ENCODE measurements at places on chromosomes 11 and 22. TPM values are rescaled to one million over a fixed set of nuclear protein-coding genes. Genes with fewer than 3 reads are reported as not detected.

- DNase-seq, result no peak
Observed at GRCh38 chr11:282630-283360, 4.6 kb downstream of the NLRP6 start.

- no peak for DNase-seq
Observed at GRCh38 chr11:73382747-73383146, 6.5 kb downstream of the RELT start.

GRCh38 chr11:1829039-1829820 is 5.6 kb upstream of the SYT8 start:
- peak; percentile 78 for DNase-seq

DNA sequence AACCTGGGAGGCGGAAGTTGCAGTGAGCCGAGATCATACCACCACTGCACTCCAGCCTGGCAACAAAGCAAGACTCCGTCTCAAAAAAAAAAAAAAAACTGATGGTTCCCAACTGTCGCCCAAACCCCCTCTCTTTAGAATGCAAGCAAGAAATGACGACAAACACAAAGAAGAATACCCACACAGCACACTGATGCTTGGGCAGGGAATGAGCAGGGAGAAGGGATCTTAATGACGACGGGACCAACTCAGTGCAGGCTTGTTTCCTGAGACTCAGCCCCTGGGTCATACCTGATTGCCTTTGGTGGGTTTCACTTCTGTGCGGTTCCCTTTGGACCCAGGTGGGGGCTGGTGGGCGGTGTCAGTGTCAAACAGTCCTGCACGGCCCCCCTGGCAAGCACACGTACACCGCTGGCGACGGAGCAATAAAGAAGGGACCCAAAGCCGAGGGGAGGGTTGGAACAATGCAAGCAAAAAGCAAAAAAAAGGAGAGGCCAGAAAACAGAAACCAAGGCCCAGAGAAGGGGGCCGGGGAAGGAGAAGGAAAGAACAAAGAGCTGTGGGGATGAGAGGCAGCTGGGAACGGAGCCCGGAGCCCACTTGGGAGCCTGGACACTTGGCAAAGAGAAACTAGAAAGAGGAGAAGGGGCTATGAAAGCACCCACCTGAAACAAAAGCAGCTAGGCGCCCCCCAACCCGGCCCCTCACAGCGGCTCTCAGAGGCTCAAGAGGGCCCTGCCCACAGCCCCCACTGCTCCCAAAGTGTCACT is 99.6 kb downstream of the CELSR1 start:
- DNase-seq, result no peak

GRCh38 chr22:28973352-28973751 is 88.3 kb downstream of the C22orf31 start:
- no peak for DNase-seq

GRCh38 chr11:76135491-76135890 is 70.8 kb downstream of the WNT11 start:
- DNase-seq, result no peak

GRCh38 chr11:127027000-127027399 is 26.4 kb upstream of the KIRREL3 start:
- no peak for DNase-seq

- DNase-seq, result no peak
Observed at GRCh38 chr11:35632301-35632700, 14.0 kb downstream of the FJX1 start.

The NAALADL1 gene
- total RNA-seq, result not detected

DNA sequence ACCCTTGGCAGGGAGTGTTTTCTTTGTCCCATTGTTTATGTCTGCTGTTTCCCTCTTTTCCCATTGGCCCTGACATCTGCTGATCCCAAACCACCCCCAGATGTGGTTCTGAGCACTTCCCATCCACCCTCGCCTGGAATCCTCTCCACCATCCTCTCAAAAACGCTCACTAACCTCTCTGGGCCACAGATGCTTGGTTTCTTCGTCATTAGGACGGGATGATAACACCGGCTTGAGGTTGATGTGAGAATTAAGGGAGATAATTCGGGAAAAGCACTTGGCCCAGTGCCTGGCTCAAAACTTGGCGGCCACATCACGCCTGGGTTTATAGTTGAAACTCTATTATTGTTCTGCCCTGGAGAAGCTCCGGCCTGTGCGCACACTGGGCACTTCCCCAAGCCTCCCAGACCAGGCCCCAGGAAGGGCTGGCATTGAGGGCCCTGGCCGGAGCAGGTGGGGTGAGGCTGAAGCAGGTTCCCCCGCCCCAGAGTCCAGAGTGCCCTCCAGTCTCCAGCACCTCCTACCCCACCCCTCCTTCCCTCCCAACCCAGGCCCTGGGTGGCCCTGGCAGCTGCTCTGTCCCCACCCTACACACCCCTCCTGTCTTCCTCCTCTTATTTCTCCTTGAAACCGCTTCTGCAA is 63.7 kb downstream of the CYTH4 start:
- DNase-seq, result no peak

GRCh38 chr11:47524291-47524874 is 28.5 kb downstream of the CELF1 start:
- DNase-seq, result no peak

The CATSPERZ gene
- total RNA-seq, result 1.3 TPM

The SCN2B gene
- not detected for total RNA-seq

DNA sequence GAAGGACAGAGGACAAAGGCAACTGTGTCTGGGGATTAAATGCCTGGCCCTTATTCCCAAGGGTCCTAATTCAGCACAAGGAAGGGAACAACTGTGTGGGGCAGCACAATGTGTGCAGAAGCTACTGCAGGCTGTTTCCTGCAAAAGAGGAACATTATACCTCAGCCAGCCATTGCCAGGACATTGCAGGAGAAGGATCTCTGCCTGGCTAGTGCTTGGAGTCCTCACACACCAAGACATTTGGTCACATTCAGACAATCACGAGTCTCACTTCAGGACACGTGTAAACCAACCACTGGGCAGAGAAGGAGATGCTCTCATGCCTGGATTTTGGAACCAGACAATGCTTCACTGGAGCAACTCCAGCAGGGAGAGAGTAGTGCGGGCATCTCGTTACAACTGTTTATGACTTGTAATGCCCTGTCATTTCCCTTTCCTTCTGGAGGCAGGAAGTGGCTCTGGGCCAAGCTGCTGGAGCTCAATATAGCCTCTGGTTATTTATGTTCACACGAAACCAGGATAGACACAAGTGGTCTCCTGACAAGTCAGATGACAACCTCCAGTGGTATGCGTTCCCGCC is 23.9 kb upstream of the ZC3H12C start:
- DNase-seq, result peak; percentile 89

The LRRC74B gene
- total RNA-seq, result 0.25 TPM

DNA sequence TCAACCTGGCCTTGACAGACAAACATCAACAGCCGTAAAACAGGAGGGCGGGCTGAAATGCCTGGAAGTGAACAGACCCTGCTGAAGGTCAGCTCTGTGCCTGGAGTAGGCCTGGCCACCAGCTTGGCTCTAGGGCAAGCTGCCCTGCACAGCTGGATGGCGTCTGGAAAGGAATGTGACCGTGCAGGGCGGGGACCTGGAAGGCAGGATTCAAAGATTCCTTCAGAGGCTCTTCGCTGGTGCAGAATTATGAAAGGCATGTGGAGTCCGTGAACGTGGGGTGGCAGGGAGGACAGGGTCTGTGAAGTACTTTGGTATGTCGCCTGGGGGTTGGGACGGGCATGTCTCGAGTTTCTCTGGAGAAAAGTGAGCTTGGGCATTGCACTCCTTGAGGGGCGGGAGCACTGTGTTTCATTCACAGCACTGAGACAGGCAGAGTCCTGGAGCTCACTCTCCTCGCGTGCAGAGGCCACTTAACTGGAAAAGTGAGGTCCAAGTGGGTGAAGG is 1.5 kb downstream of the EHD1 start:
- DNase-seq, result peak; percentile 97

GRCh38 chr11:119726585-119727522 is 2.1 kb downstream of the NECTIN1 start:
- no peak for DNase-seq

The CTSW gene
- total RNA-seq, result not detected

The NXPE1 gene
- total RNA-seq, result not detected

The OR51E2 gene
- not detected for total RNA-seq

The C11orf54 gene
- 35.6 TPM for total RNA-seq

- peak; percentile 64 for DNase-seq
Observed at GRCh38 chr11:58654079-58654907, 31.8 kb downstream of the CNTF start.

DNA sequence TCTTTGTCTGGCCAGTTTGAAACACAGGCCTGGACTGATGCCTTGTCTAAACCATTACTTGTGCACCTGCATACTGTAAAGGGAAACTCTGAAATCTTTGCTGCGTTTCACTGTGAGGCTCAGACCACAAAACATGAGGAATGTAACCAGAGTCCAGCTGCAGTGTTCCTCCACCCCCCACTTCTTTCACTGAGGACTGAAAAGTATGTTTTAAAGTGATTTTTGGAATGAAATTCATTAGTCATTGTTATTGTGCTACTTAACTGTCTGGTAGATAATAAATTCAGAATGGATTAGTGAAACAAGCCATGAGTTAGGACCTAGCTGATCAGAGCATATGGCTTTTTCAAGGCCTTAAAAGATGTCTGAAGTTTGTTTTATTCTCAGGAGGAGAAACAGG is 181.2 kb downstream of the WNT11 start:
- DNase-seq, result no peak

- no peak for DNase-seq
Observed at GRCh38 chr22:39990686-39991085, 4.1 kb upstream of the FAM83F start.

- DNase-seq, result no peak
Observed at GRCh38 chr11:2156416-2157182, 4.4 kb downstream of the INS start.

The PKNOX2 gene
- not detected for total RNA-seq

DNA sequence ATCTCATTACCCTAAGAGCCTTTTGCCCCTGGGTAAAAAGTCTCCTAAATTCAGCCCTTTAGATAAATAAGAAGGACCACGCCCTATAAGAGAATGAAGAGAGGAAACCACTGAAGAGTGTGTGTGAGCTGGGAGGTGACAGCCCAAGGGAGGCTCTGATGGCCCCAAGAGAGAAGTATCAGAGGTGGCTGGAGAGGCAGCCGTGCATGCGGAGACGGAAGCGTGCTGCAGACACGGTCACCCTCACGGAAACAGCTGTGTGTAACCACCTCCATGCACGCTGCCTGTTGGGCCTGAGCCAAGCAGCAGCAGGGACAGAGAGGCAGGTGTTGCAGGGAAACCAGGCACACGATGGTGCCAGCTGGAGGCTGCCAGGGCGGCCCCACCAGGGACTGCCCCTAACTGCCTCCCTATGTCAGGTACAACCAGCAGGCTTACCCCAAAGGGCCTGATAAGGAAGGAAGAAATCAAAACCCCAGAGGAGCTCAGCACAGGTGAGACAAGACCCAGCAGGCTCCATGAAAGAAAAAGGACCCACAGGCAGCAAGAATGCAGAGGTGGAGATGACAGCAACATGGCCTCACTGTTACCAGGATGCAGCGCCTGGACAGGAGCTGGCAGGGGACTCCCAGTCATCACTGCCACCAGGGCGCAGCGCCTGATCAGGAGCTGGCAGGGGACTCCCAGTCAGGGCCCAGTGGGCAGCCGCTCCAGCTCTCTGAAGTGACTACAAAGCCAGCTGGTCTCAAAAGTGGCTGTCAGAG is 7.8 kb downstream of the LARGE2 start:
- peak; percentile 40 for DNase-seq

The RFPL1 gene
- total RNA-seq, result not detected

DNA sequence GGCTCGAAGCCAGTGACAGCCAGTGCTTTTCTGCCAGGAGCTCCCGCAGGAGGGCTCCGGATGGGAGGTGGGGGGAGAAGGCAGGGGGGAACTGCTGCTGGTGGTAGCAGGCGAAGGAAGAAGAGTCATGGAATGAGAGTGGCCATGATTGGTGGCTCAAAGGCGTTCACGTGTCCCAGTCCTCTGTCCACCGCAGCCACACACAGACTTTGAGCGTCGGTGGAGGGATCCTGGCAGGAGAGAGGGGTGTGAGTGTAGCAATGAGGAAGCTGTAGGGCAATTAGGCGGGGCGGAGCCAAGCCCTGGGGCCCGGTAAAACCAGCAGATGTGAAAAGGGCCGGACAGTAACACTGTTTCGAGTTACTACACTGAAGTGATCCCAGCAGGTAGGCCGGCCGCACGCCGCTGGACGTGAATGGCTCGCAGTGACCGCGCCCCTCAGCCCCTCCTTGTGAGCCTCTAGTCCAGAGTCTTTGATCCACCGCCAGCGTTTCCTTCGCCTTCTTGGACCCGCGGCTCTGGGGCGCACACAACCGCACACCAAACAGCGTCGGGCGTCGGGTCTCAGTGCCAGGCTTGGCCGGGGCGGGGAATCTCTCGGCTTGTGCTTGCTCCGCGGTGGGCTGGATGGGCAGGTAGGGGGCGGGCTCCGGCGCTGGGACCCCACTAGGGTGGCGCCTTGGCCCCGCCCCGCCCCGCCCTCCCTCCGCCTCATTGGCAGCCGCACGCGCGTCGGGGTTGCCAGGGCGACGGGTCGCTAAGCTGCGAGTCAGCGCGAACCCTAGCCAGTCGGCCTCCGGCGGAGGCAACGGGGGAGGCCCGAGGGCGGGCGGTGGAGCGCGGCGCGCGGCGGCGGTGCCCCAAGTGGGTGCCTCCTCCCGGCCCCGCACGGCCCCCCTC is at the start of gene LRRC10B:
TSS of gene LRRC10B (plus strand) at position 788 of the 900 bp plus-strand sequence. CDS start 250 bp downstream, outside the sequence.
- peak; percentile 58 for DNase-seq

GRCh38 chr22:30946354-30946753 is 22.2 kb downstream of the MORC2 start:
- DNase-seq, result no peak

GRCh38 chr11:111642542-111642941 is 40.3 kb downstream of the SIK2 start:
- no peak for DNase-seq

- DNase-seq, result no peak
Observed at GRCh38 chr11:134625151-134625550, 213.1 kb upstream of the B3GAT1 start.

GRCh38 chr11:61384271-61385242 is 7.8 kb upstream of the TMEM216 start:
- DNase-seq, result no peak

DNA sequence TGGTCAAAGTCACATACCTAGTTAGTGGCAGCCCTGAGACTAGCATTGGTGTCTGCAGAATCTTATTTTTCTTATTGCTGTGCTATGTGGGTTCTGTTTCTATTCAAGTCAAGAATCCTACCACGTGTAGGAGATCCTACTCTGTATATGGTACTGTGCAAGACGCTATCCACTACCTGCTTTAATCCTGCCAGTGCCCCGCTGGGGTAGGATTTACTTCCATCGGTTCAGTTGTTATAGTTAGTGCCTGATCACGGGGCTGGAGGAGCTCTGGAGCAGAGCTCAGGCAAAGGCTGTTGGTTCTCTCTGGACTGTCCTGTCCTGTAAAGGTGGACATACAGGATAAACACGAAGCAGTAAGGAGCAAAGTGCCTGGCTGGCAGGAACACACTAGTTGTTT is 167.9 kb downstream of the NTM start:
- DNase-seq, result no peak

DNA sequence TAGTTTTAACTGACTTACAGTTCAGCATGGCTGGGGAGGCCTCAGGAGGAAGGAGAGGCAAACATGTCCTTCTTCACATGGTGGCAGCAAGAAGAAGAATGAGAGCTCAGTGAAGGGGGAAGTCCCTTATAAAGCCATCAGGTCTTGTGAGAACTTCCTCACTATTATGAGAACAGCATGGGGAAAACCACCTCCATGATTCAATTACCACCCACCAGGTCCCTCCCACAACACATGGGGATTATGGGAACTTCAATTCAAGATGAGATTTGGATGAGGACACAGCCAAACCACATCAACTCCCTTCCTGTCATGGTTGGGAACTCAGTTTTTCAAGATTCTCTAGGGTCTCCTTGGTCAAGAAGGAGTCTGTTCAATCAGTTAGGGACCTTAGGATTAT is 432.9 kb upstream of the CNTN5 start:
- DNase-seq, result no peak

The APOA4 gene
- not detected for total RNA-seq

- DNase-seq, result no peak
Observed at GRCh38 chr11:68300076-68300830, 12.1 kb upstream of the LRP5 start.

All from PC-9 (cell line).